Vagina (tissue), 2 donors: ENCODE measurements at places on chromosomes 6 and 20. TPM values are rescaled to one million over a fixed set of nuclear protein-coding genes. Genes with fewer than 3 reads are reported as not detected.

CDSN gene
- total RNA-seq, result 1.5 TPM

ZFP57 gene
- 3.7 TPM for total RNA-seq

ZNF334 gene
- total RNA-seq, result 5.4 TPM

PDE7B gene
- 6.9 TPM for total RNA-seq

PRND gene
- total RNA-seq, result not detected

SLC22A16 gene
- total RNA-seq, result not detected

JPH2 gene
- 13.8 TPM for total RNA-seq

DEFB129 gene
- total RNA-seq, result not detected

CGA gene
- total RNA-seq, result not detected

ERVFRD-1 gene
- total RNA-seq, result 0.25 TPM

ITCH gene
- total RNA-seq, result 30.9 TPM

GUCA1A gene
- not detected for total RNA-seq

SLC23A2 gene
- 14.7 TPM for total RNA-seq

MAP3K5 gene
- 31.2 TPM for total RNA-seq

PTPRK gene
- 82.5 TPM for total RNA-seq

TNNC2 gene
- not detected for total RNA-seq

DEFB124 gene
- not detected for total RNA-seq

NKAPL gene
- total RNA-seq, result not detected

SAMD5 gene
- total RNA-seq, result 3.2 TPM

ADAM33 gene
- 119 TPM for total RNA-seq

CALHM6 gene
- total RNA-seq, result not detected

WFDC6 gene
- total RNA-seq, result not detected

BPIFB2 gene
- total RNA-seq, result not detected

CCDC170 gene
- total RNA-seq, result 2.0 TPM

SPATA25 gene
- 7.1 TPM for total RNA-seq

OOEP gene
- total RNA-seq, result not detected

PRPH2 gene
- total RNA-seq, result not detected

TMEM74B gene
- total RNA-seq, result 4.2 TPM

SLC16A10 gene
- total RNA-seq, result 5.4 TPM

PPIL1 gene
- total RNA-seq, result 18.9 TPM

STK4 gene
- total RNA-seq, result 25.8 TPM

AVP gene
- not detected for total RNA-seq

ULBP3 gene
- 1.7 TPM for total RNA-seq

EBF4 gene
- total RNA-seq, result 23.1 TPM

TNXB gene
- total RNA-seq, result 207 TPM

POM121L2 gene
- total RNA-seq, result not detected

NTSR1 gene
- total RNA-seq, result 0.49 TPM

CST1 gene
- not detected for total RNA-seq

ZNF343 gene
- total RNA-seq, result 11.0 TPM

RUNX2 gene
- total RNA-seq, result 13.0 TPM

LTA gene
- not detected for total RNA-seq

VIP gene
- total RNA-seq, result 68.0 TPM

OR2H1 gene
- total RNA-seq, result not detected

SLC17A2 gene
- total RNA-seq, result not detected

KIF13A gene
- total RNA-seq, result 43.0 TPM

PRR18 gene
- total RNA-seq, result not detected

TNFRSF6B gene
- total RNA-seq, result 16.7 TPM

GJA1 gene
- total RNA-seq, result 261 TPM

UBE2C gene
- 7.6 TPM for total RNA-seq

TP53TG5 gene
- not detected for total RNA-seq

ELOVL2 gene
- total RNA-seq, result 0.25 TPM

TLDC2 gene
- 3.9 TPM for total RNA-seq

BPIFB1 gene
- not detected for total RNA-seq

CLVS2 gene
- total RNA-seq, result 1.5 TPM

GPR31 gene
- total RNA-seq, result not detected

CTSZ gene
- total RNA-seq, result 128 TPM

MTCH1 gene
- 233 TPM for total RNA-seq
